ENCODE measurements at places on chromosomes 2 and 18.

DNA sequence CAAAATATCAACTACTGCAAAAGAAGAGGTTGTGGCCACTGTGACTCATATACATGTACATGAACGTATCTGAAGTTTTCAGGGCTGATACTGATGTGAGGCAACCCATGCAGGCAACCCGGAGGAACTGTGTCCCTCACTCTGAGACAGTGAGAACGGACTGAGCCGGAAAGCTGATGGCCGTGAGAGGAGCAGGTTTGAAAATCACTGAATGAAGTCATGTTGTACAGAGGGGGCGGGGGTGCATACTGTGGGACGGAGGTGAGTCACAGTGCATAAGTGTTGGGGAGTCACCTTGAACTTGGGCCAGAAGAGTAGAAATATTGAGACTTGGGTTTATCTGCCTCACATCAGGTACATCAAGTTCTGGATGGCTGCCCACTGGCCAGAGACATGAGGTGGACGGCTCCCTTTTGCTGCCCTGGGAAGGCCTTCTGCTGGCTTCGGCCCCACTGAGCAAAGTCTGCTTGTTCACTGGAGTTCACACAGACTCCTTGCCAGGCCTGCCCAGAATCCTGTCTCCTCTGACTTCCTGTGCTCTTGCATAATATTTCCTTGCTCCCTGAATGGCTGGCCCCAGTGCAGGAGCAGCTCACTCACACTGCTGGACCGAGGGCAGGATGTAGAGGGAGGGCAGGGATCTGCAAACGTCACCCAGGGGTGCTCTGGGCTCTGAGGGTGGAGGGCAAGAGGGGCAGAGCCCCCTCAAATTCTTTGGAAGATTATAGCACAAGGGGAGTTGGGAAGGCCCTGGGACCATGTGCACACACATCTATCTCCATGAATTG lies 18.1 kb downstream of the EPAS1 start:
- peak; percentile 98 for DNase-seq

GRCh38 chr2:238103465-238104225 lies 3.5 kb downstream of the ESPNL start:
- no peak for DNase-seq

GRCh38 chr2:203636588-203637470 lies 69.6 kb upstream of the CD28 start:
- no peak for DNase-seq

- DNase-seq, result no peak
Measured at GRCh38 chr2:11357428-11357972, 13.1 kb upstream of the ROCK2 start.

GRCh38 chr2:222656526-222657446 lies 894 bp upstream of the FARSB start:
- DNase-seq, result no peak

DNA sequence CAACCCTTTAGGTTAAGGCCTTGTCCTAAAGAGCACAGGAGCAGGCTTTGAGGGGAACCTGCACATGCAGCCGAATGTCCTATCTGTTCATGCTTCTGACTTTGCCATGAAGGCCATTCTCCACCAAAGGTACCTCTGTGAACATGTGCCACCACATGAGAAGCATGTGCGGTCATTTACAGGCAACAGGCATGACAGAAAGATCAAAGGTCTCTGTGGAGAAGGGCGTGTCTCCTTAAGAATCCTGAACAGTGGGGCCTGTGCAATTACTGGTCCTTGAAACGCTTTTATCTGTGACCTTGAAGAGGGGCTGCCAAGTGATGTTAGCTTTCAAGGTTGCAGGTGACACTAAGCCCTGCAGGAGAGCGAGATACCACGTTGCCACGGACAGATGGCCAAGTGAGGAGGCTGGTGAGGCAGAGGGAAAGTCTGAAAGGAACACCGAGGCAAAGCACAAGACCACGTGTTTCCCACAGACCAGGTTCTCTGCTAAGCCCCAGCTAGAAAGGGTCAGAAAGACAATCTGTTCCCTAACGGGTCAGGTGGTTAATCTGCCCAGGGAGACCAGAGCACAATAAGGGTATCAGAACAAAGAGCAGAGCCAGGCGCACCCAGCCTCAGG lies 19.5 kb upstream of the POMC start:
- DNase-seq, result no peak

Measured in fibroblast of mammary gland (primary cell).